ENCODE measurements at places on chromosomes 5 and 9.

- DNase-seq, result no peak
Observed at GRCh38 chr9:18238752-18239447, 235.1 kb upstream of the ADAMTSL1 start.

DNA sequence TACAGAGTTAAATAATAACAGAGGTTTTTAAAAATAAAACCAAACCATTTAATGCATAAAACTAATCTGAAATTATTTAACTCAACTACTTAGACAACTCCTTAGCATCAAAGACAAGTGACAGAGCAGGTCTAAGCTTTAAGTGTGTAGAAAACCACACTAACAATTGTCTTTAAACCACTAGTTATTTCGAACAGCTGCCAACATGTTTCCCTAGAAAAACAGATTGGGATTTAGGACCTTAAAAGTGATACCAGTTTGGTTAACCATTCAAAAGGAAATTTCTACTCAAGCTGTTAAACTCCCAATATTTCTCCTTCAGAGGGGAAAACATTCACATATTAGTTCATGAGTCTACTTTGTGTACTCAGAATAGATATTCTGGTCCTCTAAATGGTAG, 208.7 kb downstream of the BNC2 start:
- DNase-seq, result no peak

DNA sequence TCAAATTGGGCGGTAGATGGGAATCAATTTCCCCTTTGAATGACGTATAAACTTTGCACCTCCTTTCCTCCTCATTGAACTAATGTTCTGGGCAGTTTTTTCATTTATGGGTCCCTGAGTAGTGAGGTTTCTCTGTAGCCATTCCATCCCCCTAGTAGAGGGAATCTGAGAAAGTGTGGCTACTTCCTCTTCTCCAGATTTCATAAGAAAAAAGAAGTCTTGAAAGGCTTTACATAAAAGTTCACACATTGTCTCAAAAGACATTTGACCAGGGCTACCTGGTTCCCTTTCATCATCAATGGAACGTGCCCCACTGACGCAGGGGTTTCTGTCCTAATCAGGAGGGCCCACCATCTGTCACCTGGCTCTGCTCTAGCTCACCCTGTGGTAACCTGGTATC, 57.3 kb downstream of the CTSL start:
- no peak for DNase-seq

DNA sequence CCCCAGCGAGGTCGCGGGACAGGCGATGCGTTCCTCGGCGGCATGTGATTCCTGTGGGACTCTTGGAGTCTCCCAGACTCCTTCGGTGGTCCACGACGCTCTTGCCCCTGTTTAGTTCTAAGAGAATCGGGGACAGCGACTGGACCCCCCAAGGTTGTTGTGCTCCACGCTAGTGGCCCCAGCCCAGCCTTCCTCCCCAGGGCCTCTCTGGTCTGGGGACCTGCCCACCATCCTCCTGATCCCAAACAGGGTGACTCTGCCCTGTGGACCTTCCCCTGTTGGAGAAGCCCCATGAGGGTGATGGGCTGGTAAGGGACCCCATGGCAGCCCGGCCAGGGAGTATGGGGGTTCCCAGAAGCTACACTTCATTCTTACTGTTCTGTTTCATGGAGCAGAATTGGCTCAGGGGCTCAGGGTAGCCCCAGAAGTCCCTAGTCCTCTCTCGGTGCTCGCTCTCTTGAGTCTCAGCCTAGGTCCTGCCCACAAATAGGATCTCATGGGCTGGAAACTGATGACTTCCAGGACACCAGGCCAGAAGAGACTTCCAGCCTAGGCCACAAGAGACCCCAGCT, 880 bp downstream of the CARD19 start:
- no peak for DNase-seq

DNA sequence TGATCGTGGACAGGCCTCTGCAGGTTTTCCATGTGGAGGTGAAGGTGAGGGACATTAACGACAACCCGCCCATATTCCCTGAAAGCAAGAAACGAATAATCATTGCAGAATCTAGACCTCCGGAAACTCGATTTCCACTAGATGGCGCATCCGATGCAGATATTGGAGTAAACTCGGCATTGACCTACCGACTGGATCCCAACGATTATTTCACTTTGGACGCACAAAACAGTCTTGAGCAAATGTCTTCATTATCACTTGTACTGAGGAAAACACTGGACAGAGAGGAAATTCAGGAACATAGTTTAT, 621 bp downstream of the PCDHA13 start:
- DNase-seq, result no peak

DNA sequence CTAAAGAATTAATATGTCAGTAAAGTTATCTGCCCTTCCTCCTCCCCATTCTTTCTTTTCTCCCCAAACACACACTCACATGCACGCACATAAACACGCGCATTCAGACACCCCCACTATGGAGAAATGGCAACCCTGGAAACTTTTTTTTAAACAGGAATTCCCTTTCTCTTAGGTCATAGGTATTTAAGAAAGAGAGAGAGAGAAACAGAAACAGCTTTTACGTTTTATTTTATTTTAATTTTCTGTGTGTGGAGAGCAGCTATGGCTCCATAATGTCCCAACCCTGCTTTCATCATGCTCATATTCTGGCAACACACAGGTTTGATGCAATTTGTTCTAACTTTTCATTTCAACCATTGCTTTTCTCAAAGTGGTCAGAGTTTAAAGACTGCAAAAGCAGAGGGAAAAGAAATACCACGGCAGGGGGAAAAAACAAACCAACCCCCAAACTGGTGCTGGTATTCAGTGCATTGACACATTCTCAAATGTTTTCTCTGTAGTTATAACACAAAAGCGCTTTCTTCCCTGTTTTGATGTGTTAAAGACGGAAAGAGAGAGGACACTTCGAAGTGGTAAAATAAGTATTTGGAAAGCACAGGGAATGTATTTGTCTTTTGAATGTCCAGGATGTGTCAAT, 126.0 kb upstream of the TMEM161B start:
- no peak for DNase-seq

DNA sequence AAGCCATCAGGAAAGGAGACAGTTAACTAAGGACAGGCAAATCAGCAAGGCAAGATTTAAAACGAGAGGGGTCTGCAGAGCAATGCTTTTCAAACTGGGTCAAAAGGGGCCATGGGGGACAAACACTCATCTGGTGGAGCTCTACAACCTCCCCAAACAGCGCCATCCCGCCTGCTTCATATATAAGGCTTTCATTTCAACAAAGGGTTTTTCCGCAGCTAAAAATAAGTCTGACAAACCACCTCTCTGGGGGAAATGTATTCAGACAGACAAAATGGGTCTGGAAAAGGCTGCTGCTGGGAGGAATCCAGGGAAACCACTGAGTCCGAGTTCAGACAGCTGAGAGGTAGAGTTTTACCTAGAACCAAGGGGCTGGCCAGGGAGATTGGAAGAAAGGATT, 8.3 kb upstream of the SEPTIN8 start:
- DNase-seq, result no peak

DNA sequence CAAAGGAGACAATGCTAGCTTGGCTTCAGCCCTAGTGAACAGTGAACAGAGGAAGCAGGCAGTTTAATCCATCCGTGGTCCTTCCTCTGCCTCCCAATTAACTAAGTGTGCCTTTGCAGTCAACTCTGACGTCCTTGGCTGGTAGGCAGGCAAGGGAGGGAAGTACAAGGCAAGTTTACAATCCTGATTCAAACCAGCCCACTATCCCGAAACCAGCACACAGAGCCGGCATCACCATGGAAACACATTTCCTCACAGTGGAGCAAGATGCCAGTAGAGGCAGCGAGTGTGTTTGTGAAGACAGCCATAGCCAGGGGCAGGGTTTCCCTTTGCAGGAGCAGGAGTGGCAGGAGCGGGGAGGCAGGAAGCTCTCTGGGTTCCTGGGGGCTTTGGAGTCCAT, 73.9 kb downstream of the GOLPH3 start:
- no peak for DNase-seq

- no peak for DNase-seq
Observed at GRCh38 chr9:137919649-137920141, 42.1 kb downstream of the CACNA1B start.

- no peak for DNase-seq
Observed at GRCh38 chr5:132831095-132831860, 831 bp upstream of the SHROOM1 start.

Data from activated naive CD4-positive, alpha-beta T cell treated with anti-CD3 and anti-CD28 coated beads, Interleukin-2, amount 50 U/mL, for 16 hours (primary cell).